Common myeloid progenitor, CD34-positive (primary cell): ENCODE measurements at places on chromosomes 16 and 17.

DNA sequence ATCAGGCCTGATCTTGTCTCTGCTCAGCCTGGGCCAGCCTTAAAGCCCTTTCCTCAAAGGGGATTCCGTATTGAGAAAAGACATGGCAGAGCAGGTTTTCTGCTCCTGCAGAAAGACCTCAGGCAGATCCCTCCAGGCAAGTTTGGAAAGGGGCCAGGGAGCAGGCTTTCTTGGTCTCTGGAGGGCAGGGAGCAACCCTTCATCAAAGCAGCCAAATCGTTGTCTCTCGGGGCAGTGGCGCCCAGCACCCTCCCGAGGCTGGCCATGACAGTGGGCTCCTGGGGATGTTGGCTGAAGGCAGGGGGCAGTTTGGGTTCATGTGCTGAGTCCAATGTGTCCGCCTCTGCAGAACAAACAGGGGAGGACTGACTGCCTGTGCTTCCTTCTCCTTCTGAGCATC is 168.4 kb upstream of the WSCD1 start:
- no peak for DNase-seq

- DNase-seq, result no peak
Observed at GRCh38 chr16:61798741-61799140, 237.5 kb downstream of the CDH8 start.

GRCh38 chr16:10561425-10561824 is 19.0 kb downstream of the EMP2 start:
- DNase-seq, result peak; percentile 40

- peak; percentile 97 for DNase-seq
Observed at GRCh38 chr17:46193151-46193625, at the start of gene KANSL1. Gene KANSL1 (minus strand): TSS chr17:46193429. CDS start chr17:46172143, 21,286 bp downstream.

DNA sequence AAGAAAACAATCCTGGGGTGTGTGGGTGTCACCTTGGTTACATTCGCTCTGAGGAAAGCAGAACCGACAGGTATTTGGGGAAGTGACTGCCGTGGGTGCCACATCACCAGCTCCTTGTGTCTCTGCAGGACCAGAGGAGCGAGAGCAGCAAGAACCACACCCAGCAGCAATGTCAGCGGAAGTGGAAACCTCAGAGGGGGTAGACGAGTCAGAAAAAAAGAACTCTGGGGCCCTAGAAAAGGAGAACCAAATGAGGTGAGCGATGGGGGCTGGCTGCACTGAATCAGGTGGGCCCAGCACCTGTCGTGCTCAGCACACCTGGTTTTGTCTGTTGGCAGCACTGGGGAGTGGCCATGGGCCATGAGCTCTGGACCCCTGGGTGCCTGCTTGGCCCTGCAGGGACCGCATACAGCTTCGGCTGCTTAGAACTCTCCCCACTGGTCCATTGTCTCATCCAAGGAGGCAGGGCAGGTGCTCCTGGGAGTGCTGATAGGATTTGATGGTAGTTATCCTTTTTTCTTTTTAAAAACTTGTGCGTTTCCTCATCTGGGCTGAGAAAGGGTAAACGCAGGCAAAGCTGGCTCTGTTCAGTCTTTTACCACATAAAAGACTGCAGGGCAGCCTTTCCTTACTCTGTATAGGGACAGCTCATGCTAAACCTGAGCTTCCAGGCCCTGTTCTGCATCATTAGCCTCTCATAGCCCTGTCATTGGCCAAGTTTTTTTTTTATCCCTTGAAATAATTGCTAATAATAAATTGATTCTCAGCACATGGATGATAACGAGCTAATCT is 29.4 kb downstream of the HMOX2 start:
- peak; percentile 97 for DNase-seq

- no peak for DNase-seq
Observed at GRCh38 chr17:62017496-62017895, 47.6 kb downstream of the MED13 start.

DNA sequence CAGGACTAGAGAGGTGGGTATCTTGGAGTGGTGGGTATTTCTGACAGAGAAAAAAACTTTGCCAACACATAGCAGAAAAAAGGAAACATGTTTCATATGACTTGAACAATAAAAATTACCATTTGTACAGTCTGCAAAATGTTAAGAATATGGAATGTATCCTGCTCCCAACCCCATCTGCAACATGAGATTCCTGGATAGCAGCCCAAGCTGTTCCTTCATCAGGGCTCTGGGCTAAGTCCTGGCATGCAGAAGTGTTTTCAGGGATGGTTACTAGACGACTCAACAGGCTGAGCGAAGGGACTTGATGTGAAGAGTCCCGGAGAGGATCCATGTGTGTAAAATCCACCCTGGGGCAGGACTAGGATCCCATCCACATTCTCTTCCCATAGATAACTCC is 121.0 kb upstream of the IRX3 start:
- no peak for DNase-seq

- no peak for DNase-seq
Observed at GRCh38 chr17:79819085-79819484, 20.2 kb downstream of the CBX4 start.

- no peak for DNase-seq
Observed at GRCh38 chr17:3890082-3890877, 2.6 kb downstream of the CAMKK1 start.

GRCh38 chr17:29694918-29695563 is 72.3 kb upstream of the CORO6 start:
- DNase-seq, result no peak

DNA sequence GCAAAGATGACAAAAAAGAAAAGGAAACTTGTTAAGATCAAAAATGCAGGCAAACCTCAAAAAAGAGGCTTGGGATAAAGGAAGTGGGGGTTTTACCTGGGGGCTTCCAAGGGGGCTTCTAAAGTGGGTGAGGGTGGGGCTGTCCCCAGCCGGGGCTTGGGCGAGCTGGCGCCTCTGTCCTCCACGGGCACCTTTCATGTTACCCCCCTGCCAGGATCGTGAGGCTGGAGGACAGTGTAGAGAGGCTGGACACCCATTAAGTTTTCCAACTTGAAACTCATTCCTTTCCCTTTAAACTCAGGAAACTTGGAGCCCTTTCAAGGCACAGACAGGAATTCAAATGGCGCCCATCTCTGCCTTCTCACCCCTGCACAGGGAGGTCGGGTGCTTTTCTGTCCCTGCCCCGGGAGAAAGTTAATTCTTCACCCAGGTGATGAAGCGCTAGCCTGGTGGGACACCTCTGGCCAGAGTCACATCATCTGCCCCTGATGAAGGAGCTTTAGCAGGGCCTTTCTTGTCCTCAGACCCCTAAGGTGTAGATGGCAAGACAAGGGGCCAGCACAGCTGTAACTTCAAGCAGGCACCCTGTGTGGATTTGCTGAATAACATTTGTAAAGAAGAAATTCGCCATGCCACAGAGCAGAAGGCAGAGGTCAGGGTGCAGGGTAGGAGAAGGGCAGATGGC is 87.3 kb downstream of the C16orf78 start:
- no peak for DNase-seq

DNA sequence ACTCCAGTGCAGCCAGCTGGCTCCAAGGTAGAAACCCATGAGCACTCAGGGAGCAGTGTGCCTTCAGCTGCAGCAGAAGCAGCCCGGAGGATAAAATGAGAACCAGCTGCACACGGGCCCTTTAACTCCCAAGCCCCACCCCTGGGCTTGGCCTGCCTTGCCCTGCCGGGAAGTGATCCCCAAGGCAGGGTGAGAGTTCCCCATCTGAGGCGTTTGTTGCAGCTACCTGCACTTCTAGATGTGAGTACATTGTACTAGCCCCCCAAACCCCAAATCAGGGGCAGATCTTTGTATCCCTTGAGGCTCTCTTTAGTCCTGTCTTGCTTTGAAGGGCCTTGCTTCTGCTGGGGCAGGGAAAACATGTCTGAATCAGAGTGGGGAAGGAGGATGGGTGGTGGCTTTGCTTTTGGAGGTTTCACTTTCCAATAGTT is at the start of gene MVP:
Gene MVP, plus strand, starts transcription at position 192 of the 431 bp plus-strand sequence. CDS start 10,088 bp downstream, outside the sequence.
- DNase-seq, result peak; percentile 46

- DNase-seq, result peak; percentile 81
Observed at GRCh38 chr16:79601931-79602627, 1.5 kb upstream of the MAF start.

DNA sequence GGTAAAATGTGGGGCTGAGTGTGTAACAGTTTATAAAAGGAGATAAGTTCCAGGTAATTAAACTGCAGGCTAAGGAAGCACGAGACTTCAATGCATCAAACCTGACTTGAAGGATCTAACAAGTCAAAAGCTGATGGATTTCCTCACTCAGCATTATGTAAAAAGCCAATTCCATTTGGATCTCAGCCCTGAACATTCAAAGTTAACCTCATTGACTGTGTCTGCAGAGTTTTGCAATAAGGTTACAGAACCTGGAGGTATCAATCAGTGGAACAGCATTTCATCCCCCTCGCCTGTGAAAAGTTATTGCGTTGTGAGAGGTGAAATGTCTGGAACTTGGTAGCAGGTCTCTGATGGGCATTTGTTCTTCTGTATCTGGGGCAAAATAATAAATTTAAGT is 317.8 kb downstream of the GRIN2A start:
- no peak for DNase-seq

DNA sequence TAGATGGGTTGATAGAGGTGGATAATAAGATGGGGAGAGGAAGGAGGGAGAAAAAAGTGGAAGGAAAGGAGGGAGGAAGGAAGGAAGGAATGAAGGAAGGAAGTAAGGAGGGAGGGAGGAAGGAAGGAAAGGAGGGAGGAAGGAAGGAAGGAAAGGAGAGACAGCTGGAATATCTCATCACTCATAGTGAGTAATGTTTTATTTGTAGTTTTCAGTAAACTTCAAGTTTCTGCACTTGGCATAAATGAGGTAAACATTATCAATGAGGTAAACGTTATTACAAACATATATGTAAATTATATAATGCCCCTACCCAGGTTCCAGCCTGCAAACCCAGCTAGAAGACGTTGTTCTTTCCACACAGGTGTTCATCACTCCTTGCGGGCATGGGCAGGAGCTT is 89.8 kb upstream of the XYLT1 start:
- no peak for DNase-seq

- no peak for DNase-seq
Observed at GRCh38 chr16:58157951-58158540, 28.9 kb upstream of the CFAP20 start.

GRCh38 chr17:83153681-83154310 is 74.4 kb downstream of the METRNL start:
- no peak for DNase-seq

DNA sequence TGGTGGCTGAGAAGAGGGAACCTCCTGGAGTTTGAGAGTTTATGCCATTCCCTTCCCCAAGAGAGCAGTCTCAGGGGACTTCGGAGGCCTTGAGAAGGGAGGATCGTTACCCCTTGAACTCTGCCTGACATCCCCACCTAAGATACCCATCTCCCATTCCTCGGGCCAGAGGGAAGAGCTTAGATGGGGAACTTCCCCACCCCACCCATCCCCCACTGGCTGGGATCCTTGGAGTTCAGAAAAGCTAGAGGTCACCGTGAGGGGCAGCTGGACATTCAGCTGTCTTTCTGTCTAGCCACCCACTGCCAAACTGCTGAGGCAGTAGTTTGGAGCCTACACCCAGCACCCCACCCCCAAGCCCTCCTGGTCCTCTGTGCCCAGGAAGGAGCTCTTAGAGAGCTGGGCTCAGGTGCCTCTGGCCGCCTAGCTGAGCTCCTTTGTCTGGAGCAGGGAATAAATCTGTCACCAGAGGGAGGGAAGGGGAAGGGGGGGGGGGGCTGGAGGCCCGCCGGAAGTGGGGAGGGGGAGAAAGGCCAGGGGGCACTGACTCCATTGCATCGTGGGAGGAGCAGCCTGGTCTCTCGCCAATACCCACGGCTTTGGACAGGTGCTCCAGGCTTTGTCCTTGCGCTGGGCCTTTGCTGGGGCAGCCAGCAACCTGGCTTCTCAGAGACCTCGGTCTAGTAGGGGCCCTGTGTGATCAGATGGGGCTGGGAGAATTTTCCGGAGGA is 1.0 kb downstream of the HSD11B2 start:
- DNase-seq, result no peak

- DNase-seq, result peak; percentile 31
Observed at GRCh38 chr17:78019367-78019975, 61.0 kb downstream of the TNRC6C start.

DNA sequence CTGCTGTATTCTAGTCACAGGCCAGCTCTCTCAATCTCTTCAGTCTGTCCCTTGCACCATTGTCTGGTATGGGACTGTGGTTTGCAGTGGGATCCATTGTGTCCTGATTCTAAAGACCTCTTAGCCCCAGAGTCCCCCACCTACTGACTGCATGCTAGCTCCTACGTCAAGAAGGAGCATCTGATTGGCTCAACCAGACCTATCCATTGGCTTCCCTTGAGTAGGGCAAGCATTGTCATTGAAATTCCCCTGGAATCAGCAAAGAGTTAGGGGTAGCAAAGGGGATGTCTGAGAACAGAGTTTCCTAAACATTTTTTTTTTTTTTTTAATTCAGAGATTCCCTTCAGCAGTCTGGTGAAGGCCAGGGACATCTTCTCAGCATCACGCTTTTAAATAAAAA is 175.3 kb upstream of the MPHOSPH6 start:
- no peak for DNase-seq

DNA sequence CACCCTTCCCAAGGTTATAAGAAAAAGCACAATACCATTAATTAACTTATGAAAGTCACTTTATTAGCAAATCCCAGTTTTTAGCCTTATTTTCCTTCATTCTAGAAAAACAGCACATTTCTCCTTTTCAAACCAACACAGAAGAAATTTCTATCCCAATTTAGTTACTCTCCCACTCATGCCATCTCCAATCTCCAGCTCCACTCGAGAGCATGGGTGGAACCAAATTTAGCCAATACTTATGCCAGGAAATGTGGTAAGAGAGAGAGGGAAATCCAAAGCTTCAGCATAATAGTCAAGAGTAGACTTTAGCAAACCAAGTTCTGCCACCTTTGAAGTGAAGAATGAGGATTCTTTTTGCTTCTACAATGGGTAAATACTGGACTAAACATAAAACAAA is 288.8 kb downstream of the KIF2B start:
- DNase-seq, result no peak

DNA sequence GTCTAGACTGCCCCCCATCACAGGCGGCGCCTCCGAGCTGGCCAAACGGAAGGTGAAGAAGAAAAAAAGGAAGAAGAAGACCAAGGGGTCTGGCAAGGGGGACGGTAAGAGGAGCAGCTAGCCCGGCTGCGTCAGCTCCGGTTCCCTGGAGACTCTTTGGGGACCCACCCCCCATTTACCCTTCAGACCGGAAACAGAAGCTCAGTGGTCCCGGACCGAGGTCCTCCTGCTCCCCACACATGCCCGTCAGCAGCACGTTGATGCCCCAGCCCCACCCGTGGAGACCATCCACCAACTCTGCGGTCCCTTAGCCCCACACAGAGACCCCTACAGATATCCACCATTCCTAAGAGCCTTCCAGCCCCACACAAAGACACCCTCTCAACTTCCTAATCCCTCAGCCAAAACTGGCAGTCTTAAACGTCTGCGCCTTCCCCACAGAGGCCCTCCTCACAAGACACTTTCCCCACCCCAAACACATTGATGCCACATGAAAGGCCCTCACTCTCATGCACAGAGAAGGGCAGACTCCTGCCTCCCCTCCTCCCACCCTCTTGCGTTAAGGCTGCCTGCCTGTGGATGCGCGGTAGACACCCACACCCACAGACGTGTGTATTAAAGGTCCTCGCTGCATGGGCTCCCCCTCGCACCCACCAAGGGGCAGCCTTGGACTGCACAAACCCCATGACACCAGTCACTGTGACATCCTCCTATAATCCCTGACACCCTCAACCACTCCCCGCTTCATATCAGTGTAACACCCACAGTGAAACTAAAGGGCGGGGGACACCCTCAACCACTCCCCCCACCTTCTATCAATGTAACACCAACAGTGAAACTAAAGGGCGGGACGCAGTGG is 58.2 kb upstream of the RPH3AL start:
- DNase-seq, result peak; percentile 50
